Upper lobe of left lung (tissue), 6 donors: ENCODE measurements at places on chromosomes 11 and 22. TPM values are rescaled to one million over a fixed set of nuclear protein-coding genes. Genes with fewer than 3 reads are reported as not detected.
A peak's percentile ranks its signal among the peaks of the same experiment; 100 is the strongest.

The OR5A1 gene
- total RNA-seq = not detected

The APOL3 gene
- total RNA-seq = 64.6 TPM

The RASSF10 gene
- 3.1 TPM for total RNA-seq

The IRAG1 gene
- total RNA-seq = 8.8 TPM

The OR4D5 gene
- not detected for total RNA-seq

The TYR gene
- not detected for total RNA-seq

The FJX1 gene
- total RNA-seq = 9.2 TPM

The MISFA gene
- 6.0 TPM for total RNA-seq

The B3GAT1 gene
- total RNA-seq = 0.49 TPM

- DNase-seq = no peak
These were observed 2.4 kb upstream of the SCGB2A2 start for GRCh38 chr11:62267576-62267975.

DNA sequence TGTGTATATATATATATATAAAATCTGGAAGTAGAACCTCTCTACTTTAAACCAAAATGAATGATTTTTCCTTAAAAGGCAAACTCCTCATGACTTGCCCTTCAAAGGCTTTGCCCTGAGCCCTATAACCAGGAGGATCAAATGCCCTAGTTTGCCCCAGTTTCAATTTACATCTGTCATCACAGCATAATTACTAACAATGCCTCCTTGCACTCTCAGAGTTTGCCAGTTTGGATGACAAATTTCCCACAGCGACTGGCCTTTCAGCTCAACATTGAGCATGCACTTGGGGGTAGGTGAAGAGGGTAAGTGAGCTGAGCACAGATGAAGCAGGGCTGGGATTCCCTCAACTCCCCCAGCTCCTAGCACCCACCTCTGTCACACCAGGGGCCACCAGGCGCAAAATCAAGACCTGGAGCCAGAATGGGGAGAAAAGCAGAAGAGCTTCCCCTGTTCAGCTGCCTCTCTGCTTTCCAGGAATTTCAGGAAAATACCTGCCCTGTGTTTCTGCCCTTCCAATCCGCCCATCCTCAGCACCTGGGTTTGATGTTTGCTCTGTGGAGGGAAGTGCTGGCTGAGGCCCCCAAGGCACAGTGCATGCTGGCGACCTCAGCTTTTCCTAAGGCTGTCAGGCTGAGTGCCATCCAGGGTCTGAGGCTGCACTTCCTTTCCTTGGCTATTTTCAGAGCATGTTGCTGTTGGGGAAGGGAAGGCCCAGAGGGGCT lies 67.5 kb downstream of the ADAMTS15 start:
- DNase-seq = no peak

DNA sequence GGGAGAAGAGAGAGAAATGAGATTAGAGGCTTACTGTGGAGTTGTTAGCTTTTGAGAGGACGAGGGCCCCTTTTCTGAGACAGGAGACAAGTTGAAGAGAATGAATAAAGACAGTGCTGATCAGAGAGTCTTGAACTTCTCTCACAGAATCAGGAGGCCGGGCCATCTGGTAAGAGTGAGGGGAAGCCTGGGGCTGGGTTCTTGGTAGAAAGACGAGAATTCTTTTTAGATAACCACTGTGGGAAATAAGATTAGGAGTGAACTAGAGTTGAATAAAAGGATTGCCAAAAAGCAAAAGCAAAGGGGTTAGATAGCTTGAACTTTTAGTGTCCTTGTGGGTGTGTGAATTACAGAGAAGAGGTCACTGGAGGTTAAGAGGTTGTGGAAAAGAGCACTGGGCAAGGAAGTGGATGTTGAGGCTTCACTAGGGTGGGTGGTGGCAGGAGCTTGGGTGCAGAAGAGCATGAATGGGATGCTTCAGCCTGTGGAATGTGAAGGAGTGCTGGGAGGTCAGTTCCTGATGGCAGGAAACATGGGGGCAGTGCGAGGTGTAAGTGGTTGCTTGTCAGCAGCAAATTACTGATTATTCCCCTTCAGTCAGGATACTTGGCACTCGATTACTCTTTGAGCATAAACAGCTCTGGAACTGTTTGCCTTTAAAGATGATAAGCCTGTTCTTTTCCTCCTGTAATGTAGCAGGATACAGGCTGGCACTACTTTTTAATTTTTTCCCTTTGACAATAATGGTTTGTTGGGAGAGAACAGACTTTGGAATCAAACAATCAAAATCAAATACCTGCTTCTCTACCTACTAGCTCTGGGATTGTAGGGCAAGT lies 98.3 kb downstream of the ARHGAP42 start:
- DNase-seq = no peak

DNA sequence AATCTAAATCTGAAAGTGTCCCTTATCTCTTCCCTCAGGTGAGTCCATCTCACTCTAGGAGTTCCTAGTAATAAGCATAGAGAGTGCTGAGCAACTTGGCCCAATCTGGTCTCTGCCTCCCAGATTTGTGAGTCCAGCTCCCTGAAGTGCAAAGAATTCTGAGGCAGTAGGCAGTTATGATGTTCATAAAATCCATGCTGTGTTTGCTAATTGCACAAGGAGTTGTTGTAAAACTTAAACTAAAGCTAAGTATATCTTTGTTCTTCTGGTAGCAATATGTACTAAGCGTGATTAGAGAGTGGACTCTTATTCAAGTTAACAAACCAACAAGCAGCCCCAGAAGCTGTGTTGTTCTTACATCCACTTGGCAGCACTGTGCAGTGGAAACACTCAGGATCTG lies 7.6 kb upstream of the PTH start:
- DNase-seq = no peak

DNA sequence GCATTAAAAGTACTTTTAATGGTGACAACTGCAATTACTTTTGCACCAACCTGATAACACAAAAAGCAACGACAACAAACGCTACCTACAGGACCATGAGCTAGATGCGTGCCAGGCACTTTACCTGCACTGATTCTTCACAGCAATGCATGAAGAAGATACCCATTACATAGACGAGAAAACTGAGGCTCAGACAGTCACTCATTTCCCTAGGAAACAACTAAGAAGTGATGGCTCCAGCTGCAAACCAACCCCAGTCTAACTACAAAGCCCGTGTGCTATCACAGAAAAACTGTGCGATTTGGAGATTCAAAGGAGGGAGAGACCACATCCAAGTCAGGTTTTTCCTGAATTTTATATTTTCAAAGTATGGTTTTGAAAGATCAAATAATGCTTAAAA lies 80.1 kb upstream of the TP53I11 start:
- no peak for DNase-seq

DNA sequence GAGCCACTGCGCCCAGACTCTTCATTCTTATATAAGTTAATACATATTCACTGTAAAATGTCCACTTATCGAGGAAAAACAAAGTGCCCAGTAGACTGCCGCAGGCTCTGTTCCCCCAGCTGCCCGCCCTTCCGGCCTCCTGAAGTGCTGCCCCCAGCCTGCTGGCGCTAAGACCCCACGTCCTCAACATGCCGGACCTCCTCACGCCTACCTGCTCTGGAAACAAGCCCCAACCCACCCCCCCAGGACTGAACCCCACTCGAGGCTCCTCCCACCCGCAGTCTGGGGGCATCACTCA lies 1.1 kb downstream of the GATD1 start:
- no peak for DNase-seq

DNA sequence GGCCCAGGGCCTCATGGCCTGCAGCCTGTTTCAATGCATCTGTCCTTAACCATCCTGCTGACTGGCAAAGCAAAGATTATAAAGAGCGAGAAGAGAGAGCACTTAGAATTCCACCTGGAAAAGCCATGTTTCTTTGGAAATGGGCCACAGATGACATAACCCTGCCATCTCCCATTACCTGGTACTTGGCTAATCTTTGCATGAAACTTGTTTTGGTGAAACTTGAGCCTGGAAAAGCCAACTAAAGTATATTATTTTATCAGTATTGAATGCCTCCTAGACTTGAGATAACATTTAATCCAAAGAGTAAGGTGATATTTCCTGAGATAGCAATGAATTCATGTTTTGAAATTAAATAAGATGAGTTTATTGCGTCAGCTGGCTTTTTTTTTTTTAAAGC lies 72.6 kb downstream of the NAV2 start:
- DNase-seq = no peak

DNA sequence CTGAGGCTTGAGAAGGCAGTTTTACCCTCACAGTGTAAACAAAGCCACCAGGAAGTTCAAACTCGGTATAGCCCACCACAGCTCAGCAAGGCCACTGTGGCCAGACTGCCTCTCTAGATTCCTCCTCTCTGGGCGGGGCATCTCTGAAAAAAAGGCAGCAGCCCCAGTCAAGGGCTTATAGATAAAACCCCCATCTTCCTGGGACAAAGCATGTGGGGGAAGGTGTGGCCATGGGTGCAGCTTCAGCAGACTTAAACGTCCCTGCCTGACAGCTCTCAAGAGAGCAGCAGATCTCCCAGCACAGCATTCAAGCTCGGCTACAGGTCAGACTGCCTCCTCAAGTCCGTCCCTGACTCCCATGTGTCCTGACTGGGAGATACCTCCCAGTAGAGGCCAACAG lies 69.7 kb downstream of the TTC28 start:
- no peak for DNase-seq

DNA sequence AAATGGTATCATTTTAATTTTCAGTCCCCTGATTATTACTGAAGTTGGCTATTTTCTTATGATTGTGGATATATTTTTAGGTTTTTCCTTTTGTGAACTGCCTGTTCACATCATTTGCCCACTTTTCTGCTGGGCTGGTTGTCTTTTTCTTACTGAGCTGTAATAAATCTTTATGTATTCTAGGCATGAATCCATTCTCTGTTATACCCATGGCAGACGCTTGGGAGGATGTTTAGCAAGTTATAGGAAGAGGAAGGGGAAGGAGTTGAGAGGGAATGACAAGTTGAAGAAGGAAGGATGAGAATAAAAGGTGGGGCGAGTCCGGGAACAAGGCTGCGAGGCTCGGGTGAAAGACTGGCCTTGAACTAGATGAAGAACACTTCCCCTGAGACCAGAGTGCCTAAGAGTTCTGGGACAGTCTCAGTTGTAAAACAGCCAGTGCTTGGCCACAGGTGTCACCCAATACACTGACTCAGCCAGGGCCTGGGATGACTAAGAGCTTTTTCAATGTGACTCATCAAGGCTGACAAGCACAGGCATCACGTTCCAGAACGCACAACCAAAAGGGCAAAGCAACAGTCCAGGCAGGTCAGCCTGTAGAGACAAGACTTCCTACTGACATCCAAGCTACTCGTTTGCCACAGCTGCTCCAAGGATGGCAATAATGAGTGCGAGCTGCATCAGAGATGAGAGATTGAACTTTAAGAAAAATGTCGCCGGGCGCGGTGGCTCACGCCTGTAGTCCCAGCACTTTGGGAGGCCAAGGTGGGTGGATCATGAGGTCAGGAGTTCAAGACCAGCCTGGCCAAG lies 35.2 kb downstream of the LRFN4 start:
- DNase-seq = no peak

DNA sequence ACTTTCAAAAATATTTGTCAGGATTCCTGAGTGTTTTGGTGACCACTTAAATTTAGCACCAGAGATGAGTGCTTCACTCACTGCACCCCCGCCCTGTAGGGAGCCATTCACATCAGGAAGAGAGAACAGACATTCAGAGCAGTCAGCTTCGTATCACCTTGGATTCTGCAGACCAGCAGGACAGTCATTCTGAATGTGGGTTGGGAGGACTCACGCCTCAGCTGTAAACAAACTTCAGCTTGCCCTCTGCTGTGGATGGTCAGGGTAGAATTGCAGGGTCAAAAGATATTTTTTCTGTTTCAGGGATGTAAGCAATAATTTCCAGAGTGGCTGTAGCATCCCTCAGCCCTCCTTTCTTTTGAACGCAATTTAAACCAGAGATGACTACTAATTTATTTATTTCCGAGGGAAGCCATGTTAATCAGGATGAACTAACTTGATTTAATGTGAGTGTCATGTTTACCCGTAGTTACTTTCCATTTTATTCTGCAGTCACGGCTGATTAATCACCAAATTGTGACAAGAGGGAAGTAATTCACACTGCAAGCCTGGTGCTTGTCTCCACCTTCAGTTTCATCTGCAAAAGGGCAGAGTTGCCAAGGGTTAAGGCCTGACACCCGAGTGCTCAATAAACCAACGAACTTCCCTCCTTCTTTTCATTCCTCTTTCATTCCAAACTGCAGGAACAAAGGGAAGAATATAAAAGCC lies 174.2 kb upstream of the DDI1 start:
- DNase-seq = no peak

- no peak for DNase-seq
These were observed 57.6 kb downstream of the NAV2 start for GRCh38 chr11:19770277-19770676.

GRCh38 chr11:99383648-99384245 lies 363.0 kb downstream of the CNTN5 start:
- DNase-seq = no peak

DNA sequence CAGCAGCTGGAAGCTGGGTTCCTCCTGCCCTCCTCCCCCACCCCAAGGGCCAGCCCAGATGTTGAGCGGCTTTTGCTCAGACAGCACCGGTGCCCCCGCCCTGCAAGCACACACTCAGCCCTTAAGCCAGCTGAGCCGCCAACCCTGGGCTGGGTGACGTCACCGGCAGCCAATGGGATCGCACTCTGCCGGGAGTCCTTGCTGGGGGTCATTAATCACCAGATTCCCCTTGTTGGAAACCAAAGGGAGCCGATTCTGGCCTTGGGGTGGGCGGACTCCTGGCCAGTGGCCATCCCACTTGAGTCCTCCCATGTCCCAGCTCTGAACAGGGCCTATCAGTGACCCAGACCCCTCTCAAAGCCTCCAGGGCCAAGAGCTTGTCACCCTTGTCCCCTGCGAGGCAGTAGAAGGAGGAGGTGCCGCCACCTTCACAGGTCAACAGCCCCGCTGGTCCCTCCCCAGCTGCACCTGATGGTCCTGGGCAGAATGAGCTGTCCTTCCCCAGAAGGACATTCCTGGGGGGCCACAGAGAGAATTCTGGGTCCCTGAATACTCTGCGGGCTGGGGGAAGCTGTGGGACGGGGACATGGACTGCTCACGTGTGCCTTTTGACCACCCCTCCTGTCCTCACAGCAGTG lies 7.4 kb downstream of the DUSP8 start:
- no peak for DNase-seq

GRCh38 chr11:72774499-72774898 lies 19.3 kb downstream of the STARD10 start:
- DNase-seq = no peak

GRCh38 chr22:43330178-43331068 lies 12.7 kb downstream of the SCUBE1 start:
- no peak for DNase-seq

- DNase-seq = no peak
These were observed 16.5 kb downstream of the C11orf91 start for GRCh38 chr11:33684003-33684706.

- DNase-seq = no peak
These were observed 40.8 kb downstream of the ZNF214 start for GRCh38 chr11:6979365-6979764.

DNA sequence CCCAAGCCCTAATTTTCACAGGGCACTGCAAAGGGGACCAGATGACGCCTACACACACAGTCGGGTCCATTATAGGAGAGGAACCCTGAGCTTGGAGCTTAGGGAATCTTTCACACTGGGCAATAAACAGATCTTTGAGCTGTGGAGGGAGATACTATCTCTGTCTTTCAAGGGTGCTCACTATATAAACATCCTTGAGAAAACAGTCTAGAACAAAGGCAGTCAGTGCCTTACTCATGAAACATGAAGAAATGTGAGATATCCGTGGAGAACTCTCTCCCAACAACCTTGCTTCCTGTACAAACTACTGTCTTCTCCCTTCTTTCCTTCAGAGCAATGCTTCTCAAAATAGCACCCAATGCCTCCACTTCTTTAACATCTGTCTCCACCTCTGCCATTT lies 109.0 kb upstream of the APOA1 start:
- DNase-seq = no peak

GRCh38 chr11:76787911-76788596 lies 4.9 kb downstream of the TSKU start:
- DNase-seq = no peak

- peak; percentile 40 for DNase-seq
These were observed 210.8 kb downstream of the PGR start for GRCh38 chr11:100918551-100919500.
